Eye (tissue), 1 donor: ENCODE measurements at places on chromosomes 4 and X.

DNA sequence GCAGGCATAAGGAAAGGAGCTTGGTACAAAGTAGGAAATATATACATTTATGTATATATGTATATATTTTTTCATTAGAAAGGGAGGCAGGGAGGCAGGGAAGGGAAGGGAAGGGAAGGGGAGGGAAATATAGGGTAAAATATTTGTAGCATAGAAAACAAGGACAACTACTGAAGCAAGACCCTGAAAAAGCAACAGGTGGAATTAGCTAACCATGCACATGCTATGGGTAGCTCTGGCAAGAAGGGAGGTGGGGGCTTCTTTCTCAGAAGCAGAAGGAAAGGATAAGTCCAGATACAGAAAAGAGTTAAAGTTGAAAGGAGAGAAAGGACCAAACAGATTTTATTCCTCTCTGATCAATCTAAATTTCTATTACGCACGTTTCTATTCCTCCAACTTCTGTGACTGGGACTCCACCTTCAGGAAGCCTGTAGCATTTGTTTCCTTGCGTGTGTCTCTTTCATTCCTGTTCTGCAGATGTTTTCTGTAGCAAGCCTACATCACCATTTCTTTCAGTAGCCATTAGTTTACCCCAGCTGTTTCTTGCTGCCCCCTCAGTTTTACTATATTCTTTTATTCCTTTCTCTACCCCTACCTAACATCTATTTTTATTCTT is 82.9 kb downstream of the OR13H1 start:
- no peak for DNase-seq

- no peak for DNase-seq
Measured at GRCh38 chr4:155703486-155704247, 37.0 kb downstream of the GUCY1A1 start.

- no peak for DNase-seq
Measured at GRCh38 chrX:115948018-115948923, 222.3 kb upstream of the AGTR2 start.

- no peak for DNase-seq
Measured at GRCh38 chr4:62093735-62094134, 893.6 kb downstream of the ADGRL3 start.

DNA sequence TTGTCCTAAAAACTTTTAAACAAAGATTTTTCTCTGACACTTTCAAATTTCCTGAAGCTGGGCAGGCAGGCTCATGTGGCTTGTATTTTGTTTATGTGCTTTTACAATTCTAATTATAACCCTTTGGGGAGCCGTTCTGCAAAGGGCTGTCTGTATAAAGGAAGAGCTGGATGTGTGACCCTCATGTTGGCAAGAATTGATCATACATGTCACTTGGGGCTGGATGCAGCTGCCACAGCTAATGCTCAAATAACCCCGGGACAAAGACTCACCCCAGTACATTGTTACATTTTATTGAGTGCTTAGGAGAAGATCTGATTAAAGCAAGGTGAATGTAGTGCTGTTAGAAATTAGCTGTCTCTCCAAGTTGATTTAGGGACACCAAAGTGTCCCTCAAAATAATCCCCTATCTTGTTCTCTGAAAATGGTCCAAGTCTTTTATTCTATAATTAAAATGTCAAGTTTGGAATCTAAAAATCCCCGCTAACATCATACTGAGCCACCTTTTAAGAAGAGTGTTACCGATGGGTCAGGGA is 13.0 kb upstream of the DAPP1 start:
- peak; percentile 39 for DNase-seq

DNA sequence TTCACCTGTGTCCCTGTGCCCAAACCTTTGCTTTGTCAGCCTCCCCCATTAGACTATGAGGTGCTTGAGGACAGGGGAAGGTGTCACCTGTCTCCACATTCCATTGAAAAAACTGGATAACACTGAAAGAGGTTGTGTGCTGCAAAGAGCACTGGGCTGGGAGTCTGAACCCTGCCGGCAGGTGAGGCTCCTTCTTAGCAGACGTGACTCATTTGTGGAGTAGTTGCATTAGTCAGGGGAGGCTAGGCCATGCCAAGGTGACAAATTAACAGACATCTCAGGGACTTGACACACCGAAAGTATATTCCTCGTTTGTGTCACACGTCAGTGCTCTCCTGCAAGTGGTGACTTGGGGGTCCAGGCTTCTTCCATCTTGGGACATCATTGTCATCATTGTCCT is 95.9 kb upstream of the STX18 start:
- no peak for DNase-seq

GRCh38 chr4:83947830-83948193 is 411.9 kb downstream of the GPAT3 start:
- DNase-seq = peak; percentile 19

DNA sequence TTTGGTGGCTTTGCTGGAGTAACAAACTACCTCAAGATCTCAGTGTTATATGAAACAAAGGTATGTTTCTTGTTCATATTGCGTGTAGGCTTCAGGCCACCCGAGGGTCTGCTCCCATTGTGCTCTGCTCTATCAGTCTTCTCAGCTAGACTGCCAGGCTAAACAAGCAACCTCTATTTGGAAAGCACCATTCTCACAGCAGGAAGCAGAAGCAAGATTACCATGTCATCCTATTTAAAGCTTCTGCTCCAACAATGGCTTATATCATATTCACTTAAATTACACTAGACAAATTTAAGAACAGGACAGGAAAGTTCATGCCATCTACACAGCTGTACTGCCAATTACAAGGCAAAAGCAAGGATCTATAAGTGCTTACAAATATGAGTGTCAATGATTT is 385.8 kb downstream of the PPARGC1A start:
- peak; percentile 9 for DNase-seq

DNA sequence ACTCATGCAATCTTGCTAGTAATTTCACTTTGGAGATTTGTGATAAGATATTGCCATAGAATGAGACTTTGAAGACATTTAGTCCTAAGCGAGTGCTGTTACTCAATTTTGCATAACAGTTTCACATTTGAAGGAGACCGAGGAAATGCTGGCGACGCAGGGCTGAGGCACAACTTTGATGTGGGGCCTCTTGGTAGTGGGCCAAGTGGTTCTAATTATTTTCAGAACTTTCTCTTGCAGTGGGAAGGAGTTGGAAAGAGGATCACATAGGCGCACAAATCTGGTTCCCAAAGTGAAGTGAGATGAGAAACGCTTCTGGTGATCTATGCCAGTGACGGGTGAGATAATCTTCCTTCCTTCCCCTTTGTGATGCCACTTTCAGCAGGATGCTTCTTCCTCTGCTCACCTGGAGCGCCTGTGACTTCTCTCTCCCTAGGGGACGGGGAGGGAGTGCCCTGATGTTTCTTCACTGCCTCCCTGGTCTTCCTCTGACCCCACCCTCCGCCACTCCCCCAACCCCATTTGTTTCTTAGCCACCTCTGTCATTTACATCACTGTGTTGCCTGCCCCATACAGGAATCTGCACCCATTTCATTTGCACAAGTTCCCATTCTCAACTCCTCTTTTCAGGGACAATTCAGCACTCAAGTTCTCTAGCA is 138.9 kb upstream of the MID1 start:
- DNase-seq = peak; percentile 26

DNA sequence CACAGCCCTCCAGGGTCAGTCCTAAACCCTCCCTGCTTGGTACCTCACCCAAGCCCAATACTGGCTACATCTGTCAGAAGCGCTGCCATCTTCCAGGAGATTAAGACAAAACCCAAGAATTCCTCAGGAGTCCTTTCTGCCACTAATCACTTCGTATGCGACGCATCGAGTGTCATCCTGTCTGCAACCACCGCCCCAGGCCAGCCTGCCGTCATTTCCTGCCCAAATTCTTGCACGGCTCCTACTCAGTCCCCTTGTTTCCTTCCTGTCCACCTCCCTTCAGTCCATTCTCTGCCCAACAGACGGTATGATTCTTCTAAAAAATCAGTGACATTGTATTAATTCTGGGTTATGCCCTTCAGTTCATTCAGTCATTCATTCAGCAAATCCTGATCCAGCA is 113.6 kb downstream of the NFKB1 start:
- no peak for DNase-seq

DNA sequence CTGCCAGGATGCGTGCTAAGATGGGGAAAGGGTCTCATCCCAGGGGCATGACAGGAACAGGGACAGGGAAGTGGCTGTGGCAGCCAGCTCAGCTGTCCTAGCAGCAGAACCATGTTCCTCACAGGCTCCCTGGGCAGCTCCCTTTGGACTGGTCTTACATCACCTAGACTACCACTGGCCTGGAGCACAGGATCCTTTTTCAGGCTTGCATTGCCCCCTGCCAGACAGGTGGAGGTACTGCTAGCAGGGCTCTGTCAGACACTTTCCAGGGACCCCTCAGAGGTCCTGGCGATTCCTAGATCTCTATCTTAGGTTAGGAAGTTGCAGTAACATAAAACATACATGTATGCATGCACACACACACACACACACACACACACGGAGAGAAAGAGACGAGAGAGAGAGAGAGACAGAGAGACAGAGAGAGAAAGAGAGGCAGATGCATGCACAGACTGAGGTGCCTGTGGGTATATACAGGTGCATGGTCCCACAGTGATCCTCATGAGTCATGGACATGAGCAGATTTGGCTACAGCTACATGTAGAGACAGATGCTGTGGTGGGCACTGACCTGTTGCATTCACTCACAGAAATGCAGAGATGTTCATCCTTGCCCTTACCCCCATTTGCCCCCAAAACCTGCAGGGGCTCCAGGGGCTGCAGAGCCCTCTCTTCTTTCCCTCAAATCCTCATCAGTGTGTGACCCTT is 63.6 kb downstream of the STARD8 start:
- DNase-seq = peak; percentile 51

GRCh38 chr4:152257601-152258066 is 278.3 kb downstream of the FBXW7 start:
- DNase-seq = peak; percentile 35

DNA sequence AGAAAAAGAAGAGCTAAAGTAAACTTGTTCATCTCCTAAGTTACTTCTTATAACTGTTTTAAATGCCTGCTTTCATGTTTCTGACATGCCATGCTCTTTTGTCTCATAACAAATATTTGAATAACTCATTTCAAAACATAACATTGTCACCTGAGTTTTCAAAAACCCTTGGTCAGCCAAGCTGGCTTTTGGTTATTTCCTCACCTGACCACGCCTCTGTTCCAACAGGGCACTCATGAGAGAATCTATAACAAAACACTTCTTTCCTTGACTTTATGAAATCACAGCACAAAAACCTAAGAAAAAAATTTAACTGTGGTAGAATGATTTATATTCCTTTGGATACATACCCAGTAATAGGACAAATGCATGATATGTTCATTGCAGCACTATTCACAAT is 172.9 kb upstream of the GALNT7 start:
- DNase-seq = no peak

DNA sequence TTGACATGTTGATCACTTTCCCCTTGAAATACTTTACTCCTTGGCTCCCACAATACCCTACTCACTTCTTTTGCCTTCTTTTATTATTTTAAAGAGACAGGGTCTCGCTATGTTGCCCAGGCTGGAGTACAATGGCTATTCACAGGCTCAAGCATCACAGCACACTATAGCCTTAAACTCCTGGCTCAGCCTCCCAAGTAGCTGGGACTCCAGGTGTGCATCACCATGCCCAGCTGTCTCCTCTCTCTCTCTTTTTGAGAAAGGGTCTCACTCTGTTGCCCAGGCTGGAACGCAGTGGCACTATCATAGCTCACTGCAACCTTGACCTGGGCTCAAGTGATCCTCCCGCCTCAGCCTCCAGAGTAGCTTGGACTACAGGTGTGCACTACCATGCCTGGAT is 51.6 kb downstream of the SUPT20HL2 start:
- DNase-seq = no peak

DNA sequence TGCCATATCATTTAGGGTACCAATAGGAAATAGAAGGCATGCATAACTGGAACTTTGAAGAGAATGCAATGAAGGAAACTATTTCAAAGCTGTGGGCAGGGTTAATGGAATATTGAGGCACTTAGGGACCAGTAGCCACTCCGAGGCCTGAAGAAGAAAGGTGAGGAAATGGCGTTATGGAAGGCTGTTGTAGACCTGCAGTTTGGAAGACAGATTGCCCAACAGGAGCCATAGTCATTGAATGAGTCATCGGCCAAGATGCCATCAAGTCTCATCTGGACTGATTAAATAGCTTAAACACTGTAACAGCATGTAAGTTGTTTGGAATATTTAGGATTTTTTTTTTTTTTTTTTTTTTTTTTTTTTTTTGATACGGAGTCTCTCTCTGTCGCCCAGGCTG is 11.6 kb downstream of the CXCL13 start:
- no peak for DNase-seq

GRCh38 chr4:128303986-128304385 is 16.4 kb upstream of the PGRMC2 start:
- DNase-seq = no peak

DNA sequence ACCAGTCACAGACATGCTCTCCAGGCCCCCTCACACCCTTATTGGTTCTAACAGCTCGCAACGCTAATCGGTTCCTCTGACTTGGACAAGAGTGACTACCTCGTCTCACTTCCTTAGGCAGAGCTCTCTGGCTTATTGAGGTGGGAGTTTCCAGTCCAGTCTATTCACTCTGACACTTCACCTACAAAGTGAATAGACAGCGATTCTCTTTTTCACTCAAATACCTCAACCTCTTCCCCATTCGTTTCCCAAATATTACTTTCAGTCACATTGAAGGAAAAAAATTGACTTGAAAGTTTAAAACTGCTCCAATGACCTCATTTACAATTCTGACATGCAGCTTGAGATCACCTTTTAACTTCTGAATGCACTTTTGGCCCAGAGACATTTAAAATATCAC is 17.7 kb downstream of the HELT start:
- DNase-seq = no peak

DNA sequence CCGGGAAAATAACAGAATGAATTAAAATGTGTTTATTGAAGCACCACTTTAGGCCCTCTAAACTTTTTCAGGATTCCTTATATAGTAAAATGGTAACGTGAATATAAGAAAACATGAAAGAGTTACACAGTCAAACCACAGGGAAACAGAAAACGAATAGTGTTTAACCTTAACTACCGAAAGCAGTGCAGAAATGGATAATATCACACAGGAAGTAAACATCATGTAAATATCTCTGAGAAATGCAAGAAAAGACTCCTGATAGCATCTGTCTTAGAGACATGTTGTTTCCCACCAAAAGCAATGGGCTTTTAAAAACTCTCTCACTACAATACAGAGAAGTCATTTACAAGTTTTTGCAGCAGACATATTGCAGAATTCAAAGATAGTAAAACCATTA is 323.9 kb upstream of the CXXC4 start:
- no peak for DNase-seq

DNA sequence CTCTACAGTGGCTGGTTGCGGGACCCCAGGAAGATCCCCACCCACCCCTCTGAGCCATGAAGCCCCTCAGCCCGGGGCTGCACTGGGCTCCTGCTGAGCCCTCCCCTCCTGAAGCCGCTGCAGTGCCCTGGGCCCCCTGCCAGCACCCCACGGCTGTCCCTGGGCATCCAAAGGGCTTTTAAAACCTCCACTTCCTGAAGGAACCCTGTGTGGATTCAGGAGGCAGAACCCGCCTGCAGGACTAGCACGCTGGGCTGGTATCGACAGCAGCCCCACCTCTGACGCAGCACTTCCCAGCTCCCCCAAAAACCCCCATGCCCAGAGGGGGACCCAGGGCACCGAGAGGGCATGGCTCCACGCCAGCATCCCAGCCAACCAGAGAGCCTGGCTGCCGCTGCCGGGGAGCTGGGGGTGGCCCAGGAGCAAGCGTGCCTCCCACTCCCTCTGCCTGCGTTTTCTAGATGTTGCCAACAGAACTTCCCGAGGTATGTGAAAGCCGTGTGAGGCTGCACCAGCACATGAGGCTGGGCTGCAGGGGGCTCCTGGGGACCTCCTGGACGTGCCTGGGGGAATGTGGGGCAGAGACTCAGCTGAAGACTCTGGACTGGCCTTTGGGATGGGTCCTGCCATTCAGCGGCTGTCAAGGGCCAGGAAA is 6.3 kb downstream of the MXD4 start:
- DNase-seq = no peak

- DNase-seq = no peak
Measured at GRCh38 chrX:124208660-124209059, 123.8 kb upstream of the TEX13D start.
